ENCODE measurements at places on chromosomes 5 and 9.

- no peak for DNase-seq
Observed at GRCh38 chr5:147949711-147950573, 43.6 kb upstream of the C5orf46 start.

DNA sequence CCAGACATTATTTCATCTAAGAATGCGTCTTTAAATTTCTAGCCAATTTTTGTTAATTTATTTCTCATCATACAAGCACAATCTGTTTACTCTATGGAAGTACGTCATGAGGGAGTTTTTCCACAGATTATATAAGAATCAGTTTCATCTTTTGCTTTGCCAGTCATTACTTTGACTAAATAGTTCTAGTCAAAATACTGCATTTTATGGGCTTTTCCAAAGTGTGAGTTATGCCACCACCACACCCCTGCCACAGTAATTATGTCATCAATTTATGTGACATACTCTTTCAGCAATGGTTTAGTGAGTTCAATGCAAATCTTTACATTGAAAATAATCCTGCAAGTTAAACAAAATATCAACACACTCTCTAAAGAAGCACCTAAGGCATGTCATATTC lies 2.0 kb downstream of the RIMOC1 start:
- no peak for DNase-seq

DNA sequence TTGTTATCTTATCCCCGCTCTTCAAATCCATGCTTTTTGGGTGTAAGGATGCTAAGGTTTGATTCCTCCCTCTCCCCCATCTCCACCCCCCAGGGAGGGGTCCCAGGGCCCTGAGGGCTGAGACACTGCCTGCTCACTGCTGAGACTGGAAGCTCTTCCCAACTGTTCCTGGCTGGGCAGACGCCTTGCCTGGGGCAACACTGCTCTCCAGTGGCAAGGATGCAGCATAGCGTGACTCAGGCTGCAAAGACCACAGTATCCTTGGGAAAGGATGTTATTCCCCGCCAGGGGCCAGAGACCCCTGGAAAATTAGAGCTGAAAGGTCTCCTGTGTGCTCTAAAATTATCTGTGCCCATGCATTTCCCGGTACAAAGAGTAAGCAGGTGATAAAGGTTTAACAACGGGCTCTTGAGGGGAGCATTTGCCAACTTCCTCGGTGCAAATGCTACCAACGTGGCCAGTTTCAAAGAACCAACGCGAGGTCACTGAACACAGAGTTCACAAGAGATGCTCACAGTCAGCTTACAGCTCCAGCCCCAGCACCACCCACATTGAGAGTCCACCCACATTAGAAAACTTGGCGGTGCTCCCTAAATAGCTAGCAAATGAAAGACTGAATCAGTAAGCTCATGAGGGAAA lies 271.9 kb downstream of the NSG2 start:
- DNase-seq = no peak

DNA sequence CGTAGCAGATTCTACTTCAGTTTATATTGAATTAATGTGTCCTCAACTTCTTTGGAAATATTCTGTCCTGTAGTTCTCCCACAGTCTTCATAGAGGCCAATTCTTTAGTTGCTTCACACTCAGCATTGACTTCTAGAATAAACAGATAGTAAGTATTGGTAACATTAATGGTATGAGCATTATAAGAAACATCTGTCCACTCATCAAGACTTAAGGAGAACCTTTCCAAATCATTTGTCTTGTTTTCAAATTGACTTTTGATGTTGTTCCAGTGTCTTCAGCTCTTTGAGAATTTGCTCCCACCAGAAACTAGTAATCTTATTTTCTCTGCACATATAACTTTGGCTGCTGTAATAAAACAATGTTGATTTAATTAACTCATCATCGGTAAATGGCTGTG lies 18.3 kb downstream of the RANBP17 start:
- DNase-seq = no peak

GRCh38 chr9:120891245-120891883 lies 14.4 kb upstream of the PHF19 start:
- no peak for DNase-seq

DNA sequence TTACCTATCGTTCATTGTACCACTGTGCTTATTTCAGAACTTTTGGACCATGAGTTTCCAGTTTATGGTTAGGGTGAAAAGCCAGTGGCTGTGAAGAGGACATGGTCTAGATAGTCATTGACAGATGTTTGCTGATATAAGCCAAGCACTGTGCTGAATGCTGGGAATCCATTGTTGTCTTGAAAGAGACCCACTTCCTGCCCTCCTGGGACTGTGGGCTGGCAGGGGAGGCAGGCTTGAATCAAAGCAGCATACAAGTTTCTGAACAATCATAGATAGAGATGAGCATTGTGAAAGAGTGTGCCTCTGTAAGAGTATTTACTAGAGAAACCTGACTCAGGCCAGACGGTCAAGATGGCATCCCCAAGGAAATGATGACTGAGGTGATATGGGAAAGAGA lies 73.4 kb downstream of the NMUR2 start:
- DNase-seq = no peak

- no peak for DNase-seq
Observed at GRCh38 chr9:100600521-100601079, 22.7 kb downstream of the CAVIN4 start.

DNA sequence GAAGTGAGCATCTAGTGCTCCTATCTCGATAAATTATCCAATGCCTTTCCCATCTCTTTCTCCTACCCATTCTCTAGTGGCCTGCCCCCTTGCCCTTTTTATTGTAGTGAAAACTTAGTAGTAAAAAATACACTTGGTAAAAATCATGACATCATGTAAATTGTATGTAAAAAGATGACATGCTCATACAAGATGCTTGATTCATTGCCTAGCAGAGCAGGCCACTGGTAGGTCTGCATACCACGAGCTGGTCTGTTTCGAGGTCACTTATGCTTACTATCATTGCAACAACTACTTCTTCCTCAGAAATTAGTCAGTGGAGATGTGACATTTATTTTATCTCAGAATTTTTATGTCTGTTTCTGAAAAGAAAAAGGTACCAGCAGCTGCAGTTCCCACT lies 177.3 kb downstream of the C9orf152 start:
- no peak for DNase-seq

GRCh38 chr9:32349013-32349412 lies 35.4 kb upstream of the ACO1 start:
- no peak for DNase-seq

DNA sequence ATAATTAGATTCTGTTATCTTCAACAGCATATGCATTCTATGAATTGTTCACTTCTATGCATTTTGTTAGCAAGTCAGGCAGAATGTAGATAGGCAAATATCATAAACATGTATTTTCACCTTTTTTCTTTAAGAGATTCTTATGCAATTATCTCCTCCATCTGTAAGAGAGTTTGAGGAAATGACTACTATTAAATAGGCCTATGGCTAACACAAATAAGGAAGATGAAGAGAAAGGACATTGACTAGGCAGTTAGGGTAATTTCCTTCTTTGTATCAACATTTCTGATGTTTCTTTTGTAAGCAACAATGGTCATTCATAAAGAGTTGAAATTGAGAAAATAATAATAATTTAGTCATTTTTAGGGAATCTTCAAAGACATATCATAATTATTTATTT lies 145.2 kb upstream of the CDH12 start:
- DNase-seq = no peak

GRCh38 chr5:38994324-38994927 lies 79.8 kb downstream of the RICTOR start:
- DNase-seq = no peak

DNA sequence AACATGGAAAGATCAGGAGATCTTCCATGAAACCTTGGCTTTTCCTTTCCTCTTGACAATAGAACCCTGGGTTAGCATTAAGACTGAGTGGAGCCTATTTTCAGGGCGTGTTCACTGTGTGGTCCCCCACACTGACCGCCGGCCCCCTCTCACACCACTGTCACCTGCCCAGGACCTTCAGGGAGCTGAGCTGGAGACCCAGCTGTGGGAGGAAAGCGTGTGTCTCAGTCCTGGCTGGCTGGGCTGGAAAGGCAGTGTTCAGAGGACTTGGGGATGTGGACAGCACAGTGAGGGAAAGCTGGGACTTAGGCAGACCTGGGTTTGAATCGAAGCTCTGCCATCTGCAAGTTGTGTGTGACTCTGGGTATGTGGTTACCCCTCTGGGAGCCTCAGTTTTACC lies 268.1 kb downstream of the NSG2 start:
- DNase-seq = no peak

DNA sequence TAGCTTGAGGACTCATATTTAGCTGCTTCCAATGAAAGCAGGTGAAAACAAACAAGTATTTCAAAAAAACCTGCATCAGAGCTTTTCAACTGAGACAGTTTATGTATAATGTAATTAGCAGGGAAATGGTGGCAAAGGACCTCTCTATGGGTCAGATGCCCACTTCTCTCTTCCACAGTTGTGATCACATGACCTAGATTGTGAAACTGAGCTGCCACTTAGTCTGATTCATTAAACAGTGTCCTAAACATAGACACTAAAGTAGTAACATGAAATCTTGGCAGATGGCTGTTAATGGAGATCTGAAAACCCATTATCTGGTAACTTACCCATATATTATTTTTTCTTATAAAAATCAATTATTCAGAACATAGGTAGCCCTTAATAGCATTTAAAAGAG lies 663.6 kb upstream of the RIOK2 start:
- DNase-seq = no peak

DNA sequence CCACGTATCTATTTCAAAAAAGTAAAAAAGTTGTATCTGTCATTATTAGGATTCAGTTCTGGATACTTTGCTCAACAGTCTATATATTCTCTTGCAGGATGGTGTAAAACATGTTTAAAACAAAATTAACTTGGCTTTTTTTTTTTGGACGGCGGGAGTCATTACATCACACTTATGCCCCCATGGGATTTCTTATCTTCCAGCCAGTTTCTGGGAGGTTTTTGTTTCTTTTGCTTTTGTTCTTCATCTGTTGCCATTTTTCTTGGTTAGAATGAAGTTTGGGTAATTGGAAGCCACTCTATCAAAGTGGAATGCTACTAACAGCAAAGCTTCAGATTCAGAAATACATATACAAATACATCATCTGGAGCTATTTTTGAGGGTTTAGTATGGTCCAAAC lies 1.8 kb upstream of the STARD4 start:
- DNase-seq = no peak

- DNase-seq = no peak
Observed at GRCh38 chr5:109876030-109876725, 186.5 kb downstream of the MAN2A1 start.

DNA sequence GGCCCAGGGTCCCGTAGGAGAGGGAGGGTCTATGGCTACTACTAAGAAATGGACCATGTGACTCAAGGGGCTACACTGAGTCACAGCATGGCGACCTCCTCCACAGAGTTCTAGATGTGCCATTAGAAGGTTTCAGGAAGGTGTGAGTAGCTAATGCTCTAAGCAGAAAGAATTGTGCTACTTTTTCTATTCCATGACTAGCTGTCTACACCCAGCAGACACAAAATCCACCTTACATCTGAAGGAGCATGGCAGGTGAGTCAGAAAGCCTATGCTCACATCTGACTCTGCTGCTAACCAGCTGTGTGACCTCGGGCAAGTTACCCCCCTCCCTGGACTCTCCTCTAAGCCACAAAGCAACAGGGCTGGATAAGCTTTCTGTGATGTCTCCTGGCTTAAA lies 14.4 kb upstream of the MEIKIN start:
- DNase-seq = no peak

DNA sequence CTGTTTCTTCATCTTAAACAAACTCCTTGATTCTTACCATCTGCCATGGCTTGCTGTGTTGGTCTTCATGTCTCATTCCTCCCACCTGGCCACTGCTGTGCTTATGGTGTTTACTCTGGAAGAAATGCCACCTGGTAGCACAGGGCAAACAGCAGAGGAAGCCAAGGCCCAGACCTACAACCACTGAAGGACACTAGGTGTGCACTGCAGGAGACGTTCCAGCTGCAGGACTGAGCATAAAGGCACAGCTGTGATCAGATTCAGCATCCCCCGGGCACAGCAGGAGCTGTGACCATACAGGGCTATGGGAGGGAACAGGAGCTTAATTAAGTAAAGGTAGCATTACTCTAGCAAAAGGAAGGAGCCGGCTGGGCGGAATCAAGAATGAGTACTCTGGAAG lies 12.6 kb upstream of the GNAQ start:
- DNase-seq = no peak

DNA sequence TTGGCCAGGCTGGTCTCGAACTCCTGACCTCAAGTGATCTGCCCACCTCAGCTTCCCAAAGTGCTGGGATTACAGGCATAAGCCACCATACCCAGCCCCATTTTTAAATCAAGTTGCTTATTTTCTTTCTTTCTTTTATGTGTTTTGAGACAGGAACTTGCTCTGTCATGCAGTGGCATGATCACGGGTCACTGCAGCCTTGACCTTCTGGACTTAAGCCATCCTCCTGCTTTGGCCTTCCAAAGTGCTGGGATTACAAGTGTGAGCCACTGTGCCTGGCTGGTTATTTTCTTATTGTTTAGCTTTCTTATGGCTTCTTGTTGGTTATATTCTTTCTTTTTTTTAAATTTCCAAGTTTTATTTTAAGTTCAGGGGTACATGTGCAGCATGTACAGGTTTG lies 79.7 kb upstream of the C5orf63 start:
- no peak for DNase-seq

- no peak for DNase-seq
Observed at GRCh38 chr5:89346573-89346972, 463.6 kb upstream of the MEF2C start.

GRCh38 chr5:180197016-180197702 lies 11.9 kb downstream of the RASGEF1C start:
- DNase-seq = no peak

- DNase-seq = no peak
Observed at GRCh38 chr5:172490514-172491461, 36.5 kb upstream of the SH3PXD2B start.

- DNase-seq = no peak
Observed at GRCh38 chr5:134240421-134240962, 14.6 kb upstream of the PPP2CA start.

GRCh38 chr5:68531970-68532369 lies 316.4 kb downstream of the PIK3R1 start:
- no peak for DNase-seq

DNA sequence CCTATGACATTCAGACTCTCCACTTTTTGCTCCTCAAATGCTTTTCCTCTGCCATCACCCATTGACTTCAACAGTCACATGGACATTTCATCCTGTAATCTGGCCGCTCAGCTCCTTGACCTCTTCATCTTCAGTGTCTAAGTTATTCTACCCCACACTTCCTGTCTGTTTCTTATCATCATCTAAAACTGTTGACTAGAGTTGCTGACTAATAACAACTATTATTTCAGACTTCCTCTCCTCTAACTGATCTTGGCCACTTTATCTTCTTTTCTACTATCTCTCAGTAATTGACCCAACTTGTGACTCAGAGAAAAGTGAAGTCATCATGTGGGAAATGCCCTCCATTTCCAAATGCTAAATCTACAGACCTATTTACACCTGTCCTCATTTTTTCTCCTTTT lies 254.7 kb upstream of the TRPC7 start:
- DNase-seq = no peak

Data from stimulated activated CD4-positive, alpha-beta T cell treated with anti-CD3 and anti-CD28 coated beads, Interleukin-1b, Interleukin-23, amount 100 ng/mL, for 1 hour (primary cell).